ENCODE measurements at places on chromosomes 2 and 18. TPM values are rescaled to one million over a fixed set of nuclear protein-coding genes. Genes with fewer than 3 reads are reported as not detected.

Gene NPHP1
- total RNA-seq, result 6.7 TPM

Gene RBKS
- 7.7 TPM for total RNA-seq

GRCh38 chr2:73972846-73973245 lies 11.9 kb upstream of the TET3 start:
- no peaks in the 10 kb centered on the region for H3K36me3 ChIP-seq
- H3K4me1 ChIP-seq, result peaks cover 26% of the 10 kb centered on the region
- H3K27me3 ChIP-seq, result no peaks in the 10 kb centered on the region
- no peak overlapping the region for H3K4me3 ChIP-seq
- no peak overlapping the region for H3K27ac ChIP-seq
- no peak for DNase-seq

DNA sequence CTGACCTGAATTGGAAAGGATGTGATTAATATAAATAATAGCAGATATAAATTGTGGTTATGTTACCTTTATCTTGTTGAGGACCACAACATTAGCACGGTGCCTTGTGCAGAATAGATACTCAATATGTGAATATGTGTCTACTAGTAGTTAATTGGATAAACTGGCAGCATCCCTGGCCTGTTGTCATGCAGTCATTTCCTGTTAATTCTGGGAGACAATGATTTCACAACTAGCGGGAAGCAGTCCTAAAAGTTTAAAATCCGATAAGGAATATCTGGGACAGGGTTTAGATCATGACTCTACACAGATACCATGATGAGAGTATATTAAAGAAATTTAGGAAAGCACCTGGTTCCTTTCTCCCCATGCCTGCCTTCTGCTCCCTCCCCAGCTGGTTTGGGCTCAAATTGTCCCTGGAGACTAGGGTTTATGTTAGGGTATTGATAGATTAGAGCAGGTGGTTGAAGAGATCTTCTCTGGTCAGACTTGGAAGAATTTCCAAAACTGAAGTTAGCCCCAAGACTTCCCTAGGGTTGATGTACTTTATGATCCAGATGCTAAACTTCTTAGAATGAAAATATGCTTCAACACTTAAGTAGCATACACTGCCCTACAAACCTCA lies 32.8 kb downstream of the CYBRD1 start:
- no peaks in the 10 kb centered on the region for H3K27me3 ChIP-seq
- no peaks in the 10 kb centered on the region for H3K36me3 ChIP-seq
- H3K4me1 ChIP-seq, result peaks cover 12% of the 10 kb centered on the region

DNA sequence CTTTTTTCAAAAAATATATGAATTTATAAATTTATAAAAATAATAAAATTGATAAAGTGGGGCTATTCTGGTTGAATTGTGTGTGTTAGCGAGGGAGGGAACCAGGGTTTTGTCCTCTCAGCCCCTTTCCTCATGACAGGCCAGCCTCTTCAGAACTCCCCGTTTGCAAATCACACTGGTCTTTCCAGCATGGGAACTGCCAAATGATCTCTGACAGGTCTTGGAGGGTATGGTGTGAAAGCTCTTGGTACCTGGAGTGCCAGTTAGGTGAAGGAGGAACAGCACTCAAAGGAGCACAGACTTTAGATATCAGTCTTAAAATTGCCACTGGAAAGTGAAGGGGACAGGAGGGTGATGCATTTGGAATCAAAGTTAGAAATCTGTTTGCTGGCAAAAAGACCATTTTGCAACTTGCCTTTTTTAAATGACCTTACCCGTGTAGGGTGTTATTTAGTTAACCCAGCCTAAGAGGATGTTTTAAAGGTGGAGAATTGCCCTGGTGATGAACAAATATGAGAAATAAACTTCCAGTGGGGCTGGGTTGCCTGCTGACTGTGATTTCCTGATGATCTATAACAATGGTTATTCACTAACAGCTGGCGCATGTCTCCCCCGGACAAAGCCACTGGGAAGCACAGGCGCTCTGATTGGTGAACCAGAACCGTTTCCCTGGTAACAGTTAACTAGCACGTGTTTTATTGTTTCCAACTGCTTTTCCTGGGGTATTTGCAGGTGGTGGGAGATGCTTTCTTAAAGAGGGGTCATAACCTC lies 85.3 kb upstream of the EFEMP1 start:
- DNase-seq, result no peak
- H3K27ac ChIP-seq, result no peak overlapping the region
- no peaks in the 10 kb centered on the region for H3K36me3 ChIP-seq

GRCh38 chr2:241559323-241560161 lies 997 bp downstream of the BOK start:
- peak; percentile 61 for DNase-seq
- H3K27me3 ChIP-seq, result no peaks in the 10 kb centered on the region
- peaks cover 61% of the 10 kb centered on the region for H3K4me1 ChIP-seq
- peaks cover 17% of the 10 kb centered on the region for H3K36me3 ChIP-seq
- H3K27ac ChIP-seq, result peak overlapping the region; percentile 53

DNA sequence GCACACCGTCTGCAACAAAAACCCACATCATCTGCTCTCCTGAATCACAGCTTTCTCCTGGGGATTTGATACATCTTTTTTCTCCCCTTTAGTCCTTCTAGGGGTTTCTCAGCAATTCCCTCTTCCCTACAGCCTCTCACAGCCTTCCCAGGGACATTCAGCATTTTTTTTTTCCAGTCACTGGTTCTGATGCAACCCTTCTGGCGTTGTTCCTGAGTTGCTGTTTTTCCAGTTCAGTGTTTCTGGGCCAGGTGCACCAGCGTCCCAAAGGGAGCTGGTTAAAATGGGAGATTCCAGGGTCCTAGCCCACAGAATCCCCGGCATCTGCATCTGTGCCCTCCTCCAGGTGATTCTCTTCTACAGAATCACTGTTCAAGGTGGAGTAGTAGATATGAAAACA lies 36.1 kb downstream of the ADCY3 start:
- 0 out of 2 replicates have a peak, but pooled peaks cover 13% of the 10 kb centered on the region for H3K4me1 ChIP-seq
- no peak for DNase-seq
- no peaks in the 10 kb centered on the region for H3K36me3 ChIP-seq
- H3K27me3 ChIP-seq, result no peaks in the 10 kb centered on the region

GRCh38 chr2:98552499-98553179 lies 55.7 kb downstream of the COA5 start:
- no peak overlapping the region for H3K4me3 ChIP-seq
- 0 out of 2 replicates have a peak, but pooled peaks cover 4% of the 10 kb centered on the region for H3K4me1 ChIP-seq
- peaks cover 18% of the 10 kb centered on the region for H3K36me3 ChIP-seq
- H3K27me3 ChIP-seq, result no peaks in the 10 kb centered on the region
- H3K27ac ChIP-seq, result no peak overlapping the region

- H3K27me3 ChIP-seq, result peaks cover 8% of the 10 kb centered on the region
- H3K4me3 ChIP-seq, result no peak overlapping the region
- no peaks in the 10 kb centered on the region for H3K36me3 ChIP-seq
- no peak overlapping the region for H3K27ac ChIP-seq
- H3K4me1 ChIP-seq, result no peaks in the 10 kb centered on the region
Observed at GRCh38 chr2:38187541-38188011, 111.6 kb upstream of the CYP1B1 start.

GRCh38 chr2:15911686-15912085 lies 28.7 kb upstream of the MYCN start:
- H3K4me3 ChIP-seq, result no peak overlapping the region
- H3K36me3 ChIP-seq, result no peaks in the 10 kb centered on the region
- no peak for DNase-seq
- no peak overlapping the region for H3K27ac ChIP-seq
- no peaks in the 10 kb centered on the region for H3K4me1 ChIP-seq
- no peaks in the 10 kb centered on the region for H3K27me3 ChIP-seq

GRCh38 chr2:132757676-132758075 lies 87.7 kb upstream of the LYPD1 start:
- H3K4me1 ChIP-seq, result no peaks in the 10 kb centered on the region
- H3K4me3 ChIP-seq, result no peak overlapping the region
- H3K27me3 ChIP-seq, result no peaks in the 10 kb centered on the region
- H3K36me3 ChIP-seq, result no peaks in the 10 kb centered on the region
- DNase-seq, result no peak

DNA sequence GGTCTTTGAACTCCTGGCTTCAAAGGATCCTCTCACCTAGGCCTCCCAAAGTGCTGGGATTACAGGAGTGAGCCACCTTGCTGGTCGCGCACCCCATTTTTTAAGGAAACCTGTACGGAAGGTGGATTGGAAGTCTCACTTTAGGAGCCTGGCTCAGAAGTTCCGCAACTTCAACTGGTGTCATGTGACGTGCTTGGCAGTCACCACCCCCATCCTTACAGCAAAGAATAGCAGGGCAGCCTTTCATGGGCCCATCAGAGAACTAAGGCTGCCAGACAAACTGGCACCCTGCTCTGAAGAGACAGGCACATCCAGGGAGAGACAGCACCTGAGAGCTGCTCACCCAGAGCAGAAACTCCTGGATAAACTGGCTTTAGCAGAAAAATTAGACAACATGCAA lies 3.3 kb upstream of the SLC66A2 start:
- no peaks in the 10 kb centered on the region for H3K36me3 ChIP-seq
- no peak overlapping the region for H3K4me3 ChIP-seq
- no peak overlapping the region for H3K27ac ChIP-seq
- no peaks in the 10 kb centered on the region for H3K27me3 ChIP-seq
- DNase-seq, result no peak

DNA sequence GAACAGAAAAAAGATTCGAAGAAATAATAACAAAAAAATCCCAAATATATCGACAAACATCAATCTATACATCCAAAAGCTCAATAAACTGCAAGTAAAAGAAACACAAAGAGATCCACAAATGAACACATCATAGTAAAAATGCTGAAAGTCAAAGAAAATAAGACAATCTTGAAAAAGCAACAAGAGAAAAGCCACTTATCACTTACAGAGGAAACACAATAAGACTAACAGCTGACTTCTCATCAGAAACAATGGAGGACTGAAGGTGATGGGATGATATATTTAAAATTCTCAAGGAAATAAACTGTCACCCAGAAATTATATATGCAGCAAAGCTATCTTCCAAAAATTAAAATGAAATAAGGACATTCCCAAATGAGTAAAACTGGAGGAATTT lies 140.3 kb downstream of the NDUFA10 start:
- H3K4me3 ChIP-seq, result no peak overlapping the region
- H3K27me3 ChIP-seq, result peaks cover under 1% of the 10 kb centered on the region
- no peaks in the 10 kb centered on the region for H3K4me1 ChIP-seq
- no peaks in the 10 kb centered on the region for H3K36me3 ChIP-seq

DNA sequence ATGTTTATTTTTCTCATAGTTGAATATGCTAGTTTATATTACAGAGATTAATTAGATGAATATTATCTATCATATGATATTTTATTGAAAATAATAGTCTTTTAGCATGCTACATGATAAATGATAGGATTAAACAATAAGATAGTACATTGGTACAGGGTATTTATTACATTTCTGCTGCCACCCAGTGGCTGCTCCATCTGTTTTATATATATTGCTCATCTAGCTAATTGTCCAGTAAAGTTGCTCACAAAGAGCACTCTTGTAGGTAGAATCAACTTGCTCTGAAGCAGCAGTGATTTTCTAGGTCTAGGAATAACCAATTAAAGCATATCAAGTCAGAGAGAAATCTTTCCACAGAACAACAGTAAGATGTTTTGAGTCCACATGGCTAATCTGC lies 183.3 kb downstream of the ASXL3 start:
- H3K4me3 ChIP-seq, result no peak overlapping the region
- no peaks in the 10 kb centered on the region for H3K36me3 ChIP-seq
- no peak for DNase-seq
- no peaks in the 10 kb centered on the region for H3K4me1 ChIP-seq

DNA sequence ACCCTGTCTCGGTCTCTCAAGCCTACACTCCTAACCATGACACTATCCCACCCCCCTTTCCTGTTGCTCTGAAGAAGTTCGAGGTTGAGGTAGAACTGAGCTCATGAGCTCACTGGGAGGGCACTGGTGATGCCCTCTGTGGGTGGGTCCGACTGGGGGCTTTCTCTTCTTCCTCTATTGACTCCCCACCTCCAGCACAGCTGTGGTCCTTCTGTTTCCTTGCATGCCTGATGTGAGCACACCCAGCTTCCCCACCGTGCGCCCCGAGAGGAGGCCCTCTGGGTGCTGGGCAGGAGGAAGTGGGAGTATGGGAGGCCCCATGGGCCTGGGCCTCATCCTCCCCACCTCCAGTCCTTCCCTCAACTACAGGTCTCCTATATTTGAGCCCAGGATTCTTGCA lies 20.9 kb downstream of the SPEG start:
- no peaks in the 10 kb centered on the region for H3K36me3 ChIP-seq
- peaks cover 10% of the 10 kb centered on the region for H3K4me1 ChIP-seq
- peaks cover 85% of the 10 kb centered on the region for H3K27me3 ChIP-seq
- H3K4me3 ChIP-seq, result no peak overlapping the region
- no peak overlapping the region for H3K27ac ChIP-seq

DNA sequence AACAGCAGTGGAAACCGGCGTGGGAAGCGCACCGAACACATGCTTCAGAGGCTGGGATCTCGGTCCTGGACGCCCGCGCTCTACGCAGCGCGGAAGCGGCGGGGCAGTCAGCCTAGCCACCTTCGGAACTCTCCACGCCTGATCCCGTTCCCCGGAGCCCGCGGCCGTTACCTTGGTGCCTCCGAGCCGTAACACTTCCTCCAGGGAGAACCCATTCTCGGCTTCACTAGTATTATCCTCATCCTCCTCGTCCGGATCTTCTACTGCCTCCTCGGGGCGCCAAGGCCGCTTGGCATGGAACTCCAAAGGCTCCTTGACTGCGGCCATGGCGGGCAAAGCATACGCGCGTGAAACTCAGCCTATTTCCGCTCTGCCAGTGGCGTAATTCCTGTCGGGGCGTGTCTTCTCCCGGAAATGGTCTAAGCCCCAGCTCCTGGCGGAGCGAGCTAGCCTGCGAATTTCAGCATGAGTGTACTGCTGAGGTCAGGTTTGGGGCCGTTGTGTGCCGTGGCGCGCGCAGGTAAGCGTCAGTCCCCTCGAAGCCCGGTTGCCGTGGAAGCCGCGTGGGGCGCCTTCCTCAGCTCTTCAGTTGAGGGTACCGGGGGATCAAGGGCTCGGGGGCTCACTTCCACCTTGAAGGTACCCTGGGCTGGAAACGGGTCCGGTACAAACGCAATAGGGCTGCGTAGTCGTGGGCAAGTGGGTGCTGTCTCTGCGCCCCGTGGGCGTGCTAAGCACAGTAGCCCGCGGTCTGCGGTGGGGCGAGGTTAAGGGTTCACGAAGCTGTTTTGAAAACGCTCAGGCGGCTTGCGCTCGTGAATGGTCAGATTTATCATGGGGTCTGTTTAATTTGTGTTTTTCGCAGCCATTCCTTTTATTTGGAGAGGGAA lies at the start of the genes CEBPZ and NDUFAF7:
TSS of gene CEBPZ (minus strand) at position 356 of the 890 bp plus-strand sequence. CDS start at position 327, 29 bp downstream.
TSS of gene NDUFAF7 (plus strand) at position 418 of the 890 bp plus-strand sequence. CDS start at position 466, 48 bp downstream.
- peak; percentile 93 for DNase-seq
- peaks cover 8% of the 10 kb centered on the region for H3K36me3 ChIP-seq
- H3K27me3 ChIP-seq, result no peaks in the 10 kb centered on the region
- H3K4me3 ChIP-seq, result peak within 1 kb of the TSS; percentile 95
- H3K27ac ChIP-seq, result peak within 1 kb of the TSS; percentile 76

- DNase-seq, result no peak
- H3K27ac ChIP-seq, result no peak overlapping the region
- H3K36me3 ChIP-seq, result no peaks in the 10 kb centered on the region
- H3K4me1 ChIP-seq, result no peaks in the 10 kb centered on the region
- no peak overlapping the region for H3K4me3 ChIP-seq
- no peaks in the 10 kb centered on the region for H3K27me3 ChIP-seq
Observed at GRCh38 chr18:52588931-52589330, 248.9 kb downstream of the DCC start.

- H3K27me3 ChIP-seq, result no peaks in the 10 kb centered on the region
- no peaks in the 10 kb centered on the region for H3K36me3 ChIP-seq
- no peak overlapping the region for H3K27ac ChIP-seq
- no peak overlapping the region for H3K4me3 ChIP-seq
- no peak for DNase-seq
- H3K4me1 ChIP-seq, result no peaks in the 10 kb centered on the region
Observed at GRCh38 chr2:56244911-56245530, 61.2 kb downstream of the CCDC85A start.

- H3K27ac ChIP-seq, result no peak overlapping the region
- peaks cover 41% of the 10 kb centered on the region for H3K36me3 ChIP-seq
- DNase-seq, result no peak
- H3K27me3 ChIP-seq, result no peaks in the 10 kb centered on the region
Observed at GRCh38 chr2:128301501-128301966, 17.1 kb downstream of the HS6ST1 start.

Data from HepG2 (cell line).